Muscle of back (tissue), 13 donors: ENCODE measurements at places on chromosomes 6 and 20.

DNA sequence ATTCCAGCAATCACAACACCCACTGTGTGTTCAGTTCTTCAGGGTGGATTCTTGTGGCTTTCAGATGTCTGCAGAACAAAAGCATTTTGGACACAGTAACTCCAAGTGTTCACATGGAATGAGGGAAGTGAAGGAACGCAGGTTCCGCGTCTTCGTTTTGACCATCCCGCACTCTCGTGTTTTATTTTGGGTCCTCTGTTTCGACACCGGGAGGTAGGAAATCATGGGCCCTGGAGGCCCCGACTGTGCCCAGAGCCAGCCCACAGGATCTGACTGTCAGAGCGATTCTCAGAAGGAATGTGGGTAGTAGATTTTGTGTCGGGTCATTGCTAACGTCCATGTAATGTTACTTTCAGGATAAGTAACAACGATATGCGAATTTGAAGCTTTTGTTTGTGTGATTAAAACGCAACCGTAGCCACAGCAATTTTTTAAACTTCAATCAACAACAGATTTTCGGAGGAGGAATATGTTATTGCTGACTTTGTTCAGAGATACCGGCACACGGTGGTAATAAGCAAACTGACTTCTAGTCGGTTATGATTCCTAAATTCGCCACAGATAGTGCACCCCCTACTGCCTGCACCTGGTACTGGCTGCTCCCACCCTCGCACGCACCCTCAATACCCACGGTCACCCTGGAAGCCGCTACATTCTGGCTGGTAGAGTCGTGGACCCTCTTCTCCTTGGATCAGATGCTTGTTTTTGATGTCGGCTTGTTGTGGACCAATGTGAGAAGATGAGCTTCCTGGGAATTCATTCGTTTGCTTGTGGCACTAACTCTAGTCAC, 10.5 kb downstream of the NPEPL1 start:
- DNase-seq = no peak

- no peak for DNase-seq
Measured at GRCh38 chr6:5401845-5402738, 140.8 kb downstream of the FARS2 start.

DNA sequence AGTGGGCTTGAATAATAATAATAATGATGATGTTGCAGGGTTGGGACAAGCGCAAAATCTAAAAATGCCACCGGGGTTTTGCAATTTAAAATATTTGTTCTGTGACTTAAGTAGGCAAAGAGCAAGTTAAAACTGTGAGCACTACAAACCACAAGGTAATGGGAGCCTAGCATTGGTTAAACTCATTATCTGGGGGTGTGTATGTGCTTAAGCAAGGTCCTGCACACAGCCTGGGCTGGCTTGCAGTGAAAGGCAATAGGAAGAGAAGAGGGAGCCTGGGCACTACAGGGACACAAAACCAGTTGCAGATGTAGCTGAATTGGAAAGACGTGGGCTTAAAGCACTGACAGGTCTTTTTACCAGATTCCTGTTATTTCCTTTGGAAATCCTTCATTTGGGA, 11.7 kb downstream of the SIM1 start:
- DNase-seq = no peak

- DNase-seq = peak; percentile 85
Measured at GRCh38 chr6:34301408-34301807, 52.6 kb upstream of the SMIM29 start.

DNA sequence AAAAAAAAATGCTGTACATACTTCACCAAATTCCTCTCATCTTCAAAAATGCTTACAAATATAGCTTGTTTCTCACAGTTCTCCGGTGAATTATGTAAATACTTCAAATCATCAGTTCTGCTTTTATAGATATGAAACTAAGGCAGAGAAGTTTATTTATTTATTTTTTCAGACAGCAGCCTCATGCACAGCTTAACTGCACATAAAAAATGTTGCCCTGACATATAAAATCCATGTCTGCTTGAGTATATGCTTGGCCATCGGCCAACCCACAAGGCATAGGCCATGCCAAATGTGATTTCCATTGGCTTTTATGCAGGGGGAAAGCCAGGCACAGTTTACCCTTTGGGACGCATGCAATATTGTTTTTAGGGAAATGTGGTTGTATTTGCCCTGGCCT, 57.3 kb upstream of the PHACTR2 start:
- DNase-seq = peak; percentile 40

GRCh38 chr6:54920628-54921027, 74.1 kb downstream of the FAM83B start:
- no peak for DNase-seq

GRCh38 chr6:30787954-30788353, 43.6 kb upstream of the IER3 start:
- no peak for DNase-seq

DNA sequence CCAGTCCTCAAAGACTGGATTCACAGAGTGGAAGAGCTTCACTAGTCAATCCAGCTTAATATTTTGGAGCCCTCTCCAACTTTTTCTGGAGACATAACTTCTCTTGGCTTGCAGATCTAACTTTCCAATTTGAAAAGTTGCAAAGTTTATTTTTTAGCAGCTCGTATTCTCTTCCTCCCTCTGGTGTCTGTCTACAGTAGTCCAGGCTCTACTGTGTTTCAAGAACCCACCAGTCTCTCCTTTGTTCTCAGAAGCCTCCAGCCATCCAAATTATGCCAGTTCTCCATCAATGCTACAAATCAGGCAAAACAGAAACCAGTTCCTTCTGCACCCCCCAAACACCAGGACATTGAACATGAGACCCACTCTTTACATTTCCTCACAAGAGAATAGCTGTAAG, 376.1 kb upstream of the OPRM1 start:
- DNase-seq = no peak

- DNase-seq = peak; percentile 84
Measured at GRCh38 chr6:40999569-40999968, 39.5 kb downstream of the UNC5CL start.

- peak; percentile 55 for DNase-seq
Measured at GRCh38 chr20:2521369-2522305, 12.9 kb upstream of the ZNF343 start.

- DNase-seq = no peak
Measured at GRCh38 chr6:118992186-118992795, 57.3 kb upstream of the MCM9 start.

- DNase-seq = no peak
Measured at GRCh38 chr6:110643175-110643574, 166.8 kb upstream of the SLC22A16 start.

DNA sequence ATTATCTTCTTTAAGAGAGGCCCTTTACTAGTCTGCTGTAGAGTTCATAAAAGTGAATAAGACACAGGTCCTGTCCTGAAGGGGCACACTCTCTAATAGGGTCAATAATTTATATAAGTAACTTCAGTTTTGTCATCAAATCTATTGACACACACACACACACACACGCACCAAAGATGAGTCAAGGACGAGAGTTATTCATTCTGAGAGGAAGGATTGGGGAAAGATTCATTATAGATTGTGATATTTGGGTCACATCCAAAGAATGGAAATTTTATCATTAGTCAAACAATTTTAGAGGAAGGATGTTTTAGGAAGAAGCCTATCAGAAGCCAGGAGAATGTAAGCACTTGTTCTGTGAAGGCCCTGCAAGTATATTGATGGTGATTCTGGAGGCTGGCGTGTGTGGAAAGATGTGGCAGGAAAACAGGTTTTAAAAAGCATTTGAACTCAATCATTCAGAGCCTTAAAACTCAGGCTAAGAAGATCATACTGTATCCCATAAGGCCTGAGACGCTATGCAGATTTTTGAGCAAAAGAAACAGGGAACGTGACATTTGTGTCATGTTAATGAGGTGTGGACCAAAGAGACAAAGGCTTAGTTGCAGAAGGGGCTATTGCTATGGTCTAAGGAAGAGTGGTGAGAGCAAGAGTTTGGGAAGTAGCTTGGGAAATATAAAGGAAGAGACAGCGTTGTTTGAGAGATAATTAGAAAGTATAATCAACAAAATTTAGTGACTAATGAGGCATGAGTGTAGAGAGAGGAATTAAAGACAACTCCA, 161.4 kb upstream of the PREP start:
- no peak for DNase-seq

- no peak for DNase-seq
Measured at GRCh38 chr20:11248011-11248409, 574.2 kb upstream of the JAG1 start.

- DNase-seq = no peak
Measured at GRCh38 chr6:116396441-116396840, 25.7 kb downstream of the DSE start.

DNA sequence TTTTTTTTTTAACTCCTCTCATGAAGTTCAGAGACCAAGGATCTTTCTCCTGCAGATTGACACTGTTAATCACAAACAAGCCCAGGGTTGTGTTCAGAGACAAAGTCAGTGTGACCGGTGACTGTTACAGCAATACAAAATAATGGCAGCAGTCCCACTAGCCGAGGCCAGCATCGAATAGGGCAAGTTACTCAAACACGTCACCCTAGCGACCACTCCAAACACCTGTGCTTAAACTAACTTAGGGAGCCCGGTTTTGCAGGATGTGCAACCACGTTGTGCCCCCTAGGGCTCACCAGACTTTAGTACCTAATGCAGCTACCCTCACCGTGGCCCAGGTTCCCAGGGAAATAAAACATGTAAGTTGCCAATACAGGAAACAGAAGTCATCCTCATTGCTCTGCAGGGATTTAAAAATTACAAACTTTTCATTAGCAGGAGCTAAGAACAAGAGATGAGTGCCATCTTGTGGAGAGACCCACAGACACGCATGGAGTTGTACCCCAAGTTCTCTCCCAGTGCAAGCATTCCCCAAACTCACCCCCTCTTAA, 38.1 kb downstream of the FAM50B start:
- DNase-seq = peak; percentile 51

- no peak for DNase-seq
Measured at GRCh38 chr20:18006684-18007083, 37.9 kb downstream of the MGME1 start.

DNA sequence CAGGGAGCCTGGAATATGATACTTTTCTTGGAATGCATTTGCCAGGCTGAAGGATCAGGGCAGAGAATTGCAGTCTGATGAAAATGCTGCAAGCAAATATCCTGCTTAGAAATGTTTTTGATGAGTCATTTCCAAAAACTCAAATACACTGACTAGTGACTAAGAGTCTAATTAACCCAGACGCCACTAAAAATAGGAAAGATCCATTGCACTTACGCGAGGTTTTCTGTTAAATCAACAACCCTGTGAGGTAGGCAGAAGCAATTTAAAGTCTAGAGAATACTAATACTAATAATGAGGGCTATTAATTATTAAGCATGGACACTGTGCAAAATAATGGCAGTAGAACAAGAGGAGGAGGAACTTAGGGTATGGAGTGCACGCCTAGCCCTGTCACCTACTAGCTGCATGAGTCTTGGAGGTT, 130.1 kb upstream of the DOK5 start:
- DNase-seq = no peak

- DNase-seq = no peak
Measured at GRCh38 chr6:166781331-166781730, 154.3 kb upstream of the RPS6KA2 start.

DNA sequence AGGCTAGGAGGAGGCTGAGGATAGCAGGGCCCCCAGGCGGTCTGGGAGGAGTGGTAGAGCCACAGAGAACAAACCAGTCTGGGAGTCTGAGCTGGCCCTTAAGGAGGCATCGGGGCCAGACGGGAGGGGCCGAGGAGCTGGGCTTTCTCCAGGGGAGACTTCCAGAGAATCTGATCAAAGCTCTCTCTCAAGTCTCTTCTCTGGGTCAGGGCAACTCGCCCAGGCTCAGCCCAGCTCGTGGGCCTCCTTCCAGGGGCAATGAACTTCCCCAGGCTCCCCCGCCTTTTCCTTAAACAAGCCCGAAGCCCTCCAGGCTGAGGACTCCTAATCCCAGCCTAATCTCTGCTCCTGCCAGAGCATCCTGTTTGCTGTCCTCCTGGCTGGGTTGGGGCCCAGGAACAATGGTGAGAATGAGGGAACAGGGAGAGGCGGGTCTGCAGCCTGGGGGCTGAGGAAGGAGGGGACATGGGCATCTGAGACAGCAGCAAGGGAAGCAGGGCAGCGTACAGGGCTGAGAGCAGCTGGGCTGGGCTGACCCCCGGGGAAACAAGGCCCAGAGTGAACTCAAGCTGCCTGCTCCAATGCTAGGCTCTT, 173.6 kb downstream of the ANKRD60 start:
- peak; percentile 61 for DNase-seq

DNA sequence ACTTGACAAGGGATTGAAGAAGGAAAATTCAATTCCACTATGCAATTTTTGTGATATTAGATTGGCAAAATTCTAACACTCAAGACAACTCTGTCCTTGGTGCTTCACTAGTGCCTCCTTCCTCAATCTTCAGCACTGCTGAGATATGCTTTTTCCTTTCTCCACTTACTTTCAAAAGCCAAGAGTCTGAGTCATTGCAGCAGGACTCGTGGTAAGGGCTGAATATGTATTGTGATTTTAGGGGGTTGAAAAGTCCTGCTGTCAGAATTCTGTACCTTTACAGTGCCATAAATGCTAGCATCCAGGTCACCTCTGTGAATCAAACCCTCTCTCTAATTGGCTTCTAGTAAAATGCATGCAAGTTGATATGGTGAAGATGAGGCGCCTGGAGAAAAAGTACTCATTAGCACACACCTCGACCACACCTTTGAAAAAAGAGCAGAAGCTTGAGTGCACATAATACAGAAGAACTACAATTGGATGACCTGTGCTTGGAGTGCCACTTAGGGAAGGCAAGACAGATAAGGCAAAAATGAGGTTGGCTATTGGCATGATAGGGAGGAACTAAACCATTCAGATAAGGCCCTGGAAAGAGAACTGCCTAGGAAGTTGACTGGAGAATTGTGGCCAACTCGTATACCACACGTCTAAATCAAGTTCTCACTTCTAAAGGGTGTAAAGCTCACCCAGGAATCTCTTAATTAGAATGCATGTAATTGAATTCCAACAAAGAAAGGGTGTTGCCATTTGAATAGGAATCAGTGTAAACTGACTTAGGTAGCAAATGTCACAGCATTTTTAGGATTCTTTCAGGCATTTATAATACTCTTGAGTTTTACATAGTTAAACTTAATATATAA, 43.6 kb upstream of the FAM83B start:
- DNase-seq = no peak

DNA sequence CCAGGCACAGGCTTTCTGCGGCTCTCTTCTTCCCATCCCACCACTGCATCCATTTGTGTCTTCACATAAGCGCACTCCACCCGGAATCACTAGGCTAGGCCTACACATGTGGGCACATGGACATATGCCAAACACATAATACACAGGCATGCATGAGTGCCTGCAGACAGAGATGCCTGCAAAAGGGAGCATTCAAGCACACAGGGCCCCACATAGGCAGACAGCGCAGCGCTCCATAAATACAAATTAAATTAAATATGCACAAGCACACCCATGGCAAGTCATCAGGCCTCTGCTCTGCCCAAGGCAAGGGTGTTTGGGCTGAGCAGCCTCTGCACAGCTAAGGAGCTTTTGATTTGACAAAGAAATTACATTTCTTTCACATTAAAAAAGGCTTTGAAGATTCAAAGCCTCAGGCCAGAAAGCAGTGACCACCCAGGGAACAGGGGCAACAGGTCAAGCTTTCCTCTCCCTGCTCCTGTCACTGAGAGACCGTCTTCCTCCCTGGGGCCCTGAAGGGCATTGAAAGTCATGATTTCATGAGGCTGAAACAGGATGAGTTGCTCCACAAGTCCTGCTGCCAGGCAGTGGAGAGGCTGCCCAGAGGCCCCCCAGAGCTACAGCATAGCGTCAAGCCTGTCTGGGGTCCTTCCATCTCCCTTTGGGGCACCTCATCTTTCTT, 134.2 kb upstream of the LRFN2 start:
- DNase-seq = peak; percentile 24
